Sigmoid colon (tissue), 7 donors: ENCODE measurements at places on chromosomes 11 and 22.

DNA sequence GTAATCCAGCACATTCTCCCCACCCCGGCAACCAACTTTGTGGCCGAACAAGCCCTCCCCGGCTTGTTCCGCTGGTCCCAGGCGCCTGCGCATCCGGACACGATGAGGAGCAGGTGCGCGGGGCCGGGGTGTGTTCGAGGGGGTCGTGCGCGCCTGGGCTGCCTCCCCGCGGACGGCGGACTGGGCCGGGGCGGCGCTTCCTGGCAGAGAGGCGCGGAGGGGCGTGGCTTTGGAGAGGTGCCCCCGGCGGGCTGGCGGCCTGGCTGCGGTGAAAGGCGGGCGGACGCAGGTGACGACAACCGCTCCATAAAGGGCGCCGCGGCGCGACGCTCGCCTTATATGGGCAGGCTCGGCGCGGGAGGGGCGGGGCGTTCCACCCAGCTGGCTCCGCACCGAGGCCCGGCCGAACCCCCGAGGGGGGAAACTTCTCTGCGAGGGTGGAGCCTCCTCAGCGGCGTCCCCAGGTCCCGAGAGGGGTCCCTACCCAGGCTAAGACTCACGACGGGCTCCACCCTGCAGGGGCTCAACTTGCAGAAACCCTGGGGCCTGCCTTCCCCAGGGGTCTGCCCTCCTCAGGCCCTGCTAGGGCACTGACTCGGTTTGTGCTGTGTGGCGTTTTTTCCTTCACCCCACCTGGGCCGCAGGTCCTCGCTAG is 26.4 kb downstream of the TXN2 start:
- DNase-seq: peak; percentile 97

DNA sequence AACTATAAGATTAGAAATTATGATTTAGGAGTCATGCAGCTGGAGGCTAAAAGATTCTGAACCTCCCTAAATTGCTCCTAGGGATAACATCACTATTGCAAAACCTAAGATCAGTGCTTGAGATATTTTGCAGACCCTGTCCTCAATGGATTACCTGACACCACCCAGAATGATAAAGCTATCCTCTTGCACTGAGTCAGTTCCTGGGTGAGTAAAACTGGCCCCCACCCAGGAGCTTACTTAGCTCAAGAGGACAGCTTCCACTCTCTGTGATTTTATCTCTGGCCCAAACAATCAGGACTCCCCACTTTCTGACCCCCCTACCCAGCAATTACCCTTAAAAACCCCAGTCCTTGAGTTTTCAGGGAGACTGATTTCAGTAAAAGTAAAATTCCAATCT is 2074.4 kb upstream of the RAG2 start:
- DNase-seq: no peak

- DNase-seq: no peak
Observed at GRCh38 chr22:23220485-23221350, 40.4 kb downstream of the BCR start.

GRCh38 chr11:9861860-9862725 is 198.2 kb downstream of the SWAP70 start:
- DNase-seq: peak; percentile 74

DNA sequence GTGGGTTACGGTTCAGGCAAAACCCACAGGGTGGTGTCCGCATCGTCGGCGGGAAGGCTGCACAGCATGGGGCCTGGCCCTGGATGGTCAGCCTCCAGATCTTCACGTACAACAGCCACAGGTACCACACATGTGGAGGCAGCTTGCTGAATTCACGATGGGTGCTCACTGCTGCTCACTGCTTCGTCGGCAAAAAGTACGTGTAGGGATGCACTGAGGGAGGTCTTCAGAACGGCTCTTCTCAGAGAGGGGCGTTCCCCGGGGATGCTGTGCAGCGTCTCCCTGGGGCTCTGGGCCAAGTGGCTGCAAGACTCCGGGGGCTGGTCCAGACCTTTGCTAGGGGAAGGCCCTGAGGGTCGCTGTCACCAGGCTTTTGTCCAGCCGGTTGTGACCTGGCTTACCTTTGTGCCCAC is 1.3 kb downstream of the ACR start:
- no peak for DNase-seq

- no peak for DNase-seq
Observed at GRCh38 chr22:32473388-32473952, 1.1 kb upstream of the FBXO7 start.

DNA sequence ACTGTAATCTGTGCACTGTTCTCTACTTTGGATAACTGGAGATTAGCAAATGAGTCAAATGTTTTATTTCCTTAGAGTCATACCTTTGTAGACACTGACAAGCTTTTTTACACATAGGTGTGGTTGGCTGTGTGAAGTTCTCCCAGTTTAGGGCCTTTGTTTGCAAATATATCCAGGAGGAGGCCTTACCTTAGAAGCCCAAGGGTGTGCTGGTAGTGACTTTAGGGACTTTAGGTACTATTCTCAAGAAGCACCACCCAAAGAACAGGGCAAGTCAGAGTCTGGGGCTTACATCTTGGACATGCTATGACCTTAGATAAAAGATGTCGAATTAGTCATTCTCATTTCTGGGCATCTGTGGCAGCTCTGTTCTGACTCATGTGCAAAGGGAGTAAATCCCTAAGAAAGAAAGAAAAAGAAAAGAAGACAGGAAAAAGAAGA is 4.8 kb upstream of the FAR1 start:
- DNase-seq: no peak

DNA sequence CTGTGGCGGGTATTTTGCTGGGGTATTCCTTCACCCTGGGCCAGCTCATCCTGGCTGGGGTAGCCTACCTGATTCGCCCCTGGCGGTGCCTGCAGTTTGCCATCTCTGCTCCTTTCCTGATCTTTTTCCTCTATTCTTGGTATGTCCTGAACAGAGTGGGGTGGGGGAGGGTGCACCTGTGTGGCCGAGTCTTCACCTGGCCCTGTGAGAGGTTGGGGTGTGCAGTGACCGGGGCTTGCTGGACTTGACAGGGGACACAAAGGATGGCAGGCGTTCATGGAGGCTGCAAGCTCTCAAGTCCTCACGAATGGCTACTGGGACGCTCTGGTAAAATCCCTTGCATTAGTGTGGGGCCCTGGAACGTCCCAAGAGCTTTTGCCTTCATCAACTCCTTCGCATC is 39.3 kb downstream of the CAPN1 start:
- DNase-seq: peak; percentile 60

DNA sequence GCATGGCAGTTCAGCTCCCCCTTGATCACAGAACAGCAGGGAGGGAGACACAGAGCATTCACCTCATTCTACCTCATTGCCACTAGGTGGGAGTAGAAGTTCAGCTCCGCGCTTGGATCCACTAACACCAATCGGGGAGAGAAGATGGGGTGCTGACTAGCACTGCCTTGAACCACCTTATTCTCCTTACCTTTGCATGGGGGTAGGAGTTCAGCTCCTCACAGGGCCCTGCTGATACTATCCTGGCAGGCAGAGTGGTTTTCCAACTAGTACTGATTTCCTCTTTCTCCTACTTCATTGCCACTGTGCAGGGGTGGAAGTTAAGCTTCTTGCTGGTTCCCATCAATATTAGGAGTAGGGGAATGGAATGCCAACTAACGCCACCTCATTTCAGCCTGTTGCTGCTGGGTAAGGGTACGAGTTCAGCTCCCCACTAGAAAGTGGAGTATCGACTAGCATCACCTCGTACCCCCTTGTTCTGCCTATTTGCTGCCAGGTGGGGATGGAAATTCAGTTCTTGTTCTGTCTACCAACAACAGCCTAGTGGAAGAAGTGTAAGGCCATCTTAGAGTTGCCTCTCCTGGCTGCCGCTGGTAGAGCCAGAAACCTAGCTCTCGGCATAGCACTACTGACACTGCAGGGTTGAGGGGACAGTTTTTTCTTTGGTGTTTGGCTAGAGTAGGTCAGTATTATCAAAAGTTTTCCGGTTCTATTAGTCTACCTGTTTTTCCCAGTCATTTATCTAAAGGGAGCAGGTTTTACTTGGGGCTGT is 550.9 kb upstream of the CCDC90B start:
- peak; percentile 73 for DNase-seq
